Activated CD4-positive, alpha-beta T cell treated with anti-CD3 and anti-CD28 coated beads, Interleukin-2, amount 50 U/mL, for 1 hour (primary cell): ENCODE measurements at places on chromosomes 12 and 14.

GRCh38 chr14:76771437-76771980 lies 10.2 kb downstream of the VASH1 start:
- DNase-seq, result no peak

GRCh38 chr14:39873791-39874190 lies 441.6 kb upstream of the FBXO33 start:
- no peak for DNase-seq

GRCh38 chr12:79275631-79276030 lies 411.1 kb downstream of the SYT1 start:
- no peak for DNase-seq

- peak; percentile 64 for DNase-seq
Observed at GRCh38 chr12:52691076-52691840, 11.1 kb upstream of the KRT1 start.

DNA sequence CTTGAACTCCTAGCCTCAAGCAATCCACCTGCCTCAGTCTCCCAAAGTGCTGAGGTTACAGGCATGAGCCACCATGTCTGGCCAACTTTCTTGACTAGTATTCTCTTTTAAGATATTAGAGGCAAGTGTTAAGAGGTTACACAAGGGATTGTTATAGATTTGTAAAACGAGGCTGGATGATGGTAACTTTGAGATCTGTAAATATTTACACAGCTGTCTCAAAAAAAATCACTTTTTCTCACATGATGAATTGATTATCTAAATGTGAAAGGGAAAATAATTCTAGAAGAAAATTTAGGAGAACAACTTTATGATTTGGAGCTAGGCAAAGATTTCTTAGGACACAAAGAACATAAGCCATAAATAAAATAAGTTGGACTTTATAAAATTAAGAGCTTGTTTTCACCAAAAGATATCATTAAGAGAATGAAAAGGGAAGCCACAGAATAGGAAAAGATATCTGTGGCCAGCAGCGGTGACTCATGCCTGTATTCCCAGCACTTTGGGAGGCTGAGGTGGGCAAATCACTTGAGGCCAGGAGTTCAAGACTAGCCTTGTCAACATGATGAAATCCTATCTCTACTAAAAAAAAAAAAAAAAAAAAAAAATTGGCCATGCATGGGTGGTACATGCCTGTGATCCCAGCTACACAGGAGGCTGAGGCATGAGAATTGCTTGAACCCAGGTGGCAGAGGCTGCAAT lies 77.4 kb downstream of the BBS10 start:
- DNase-seq, result no peak

- DNase-seq, result no peak
Observed at GRCh38 chr12:102043928-102044327, 17.9 kb downstream of the WASHC3 start.

DNA sequence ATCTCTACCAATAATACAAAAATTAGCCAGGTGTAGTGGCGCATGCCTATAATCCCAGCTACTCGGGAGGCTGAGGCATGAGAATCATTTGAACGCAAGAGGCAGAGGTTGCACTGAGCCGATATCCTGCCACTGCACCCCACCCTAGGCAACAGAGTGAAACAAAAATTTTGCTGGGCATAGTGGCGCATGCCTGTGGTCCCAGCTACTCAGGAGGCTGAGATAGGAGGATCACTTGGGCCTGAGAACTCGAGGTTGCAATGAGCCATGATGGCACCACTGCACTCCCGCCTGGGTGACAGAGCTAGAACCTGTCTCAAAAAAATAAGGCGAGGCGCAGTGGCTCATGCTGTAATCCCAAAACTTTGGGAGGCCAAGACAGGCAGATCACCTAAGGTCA lies 9.5 kb downstream of the ATXN2 start:
- no peak for DNase-seq

DNA sequence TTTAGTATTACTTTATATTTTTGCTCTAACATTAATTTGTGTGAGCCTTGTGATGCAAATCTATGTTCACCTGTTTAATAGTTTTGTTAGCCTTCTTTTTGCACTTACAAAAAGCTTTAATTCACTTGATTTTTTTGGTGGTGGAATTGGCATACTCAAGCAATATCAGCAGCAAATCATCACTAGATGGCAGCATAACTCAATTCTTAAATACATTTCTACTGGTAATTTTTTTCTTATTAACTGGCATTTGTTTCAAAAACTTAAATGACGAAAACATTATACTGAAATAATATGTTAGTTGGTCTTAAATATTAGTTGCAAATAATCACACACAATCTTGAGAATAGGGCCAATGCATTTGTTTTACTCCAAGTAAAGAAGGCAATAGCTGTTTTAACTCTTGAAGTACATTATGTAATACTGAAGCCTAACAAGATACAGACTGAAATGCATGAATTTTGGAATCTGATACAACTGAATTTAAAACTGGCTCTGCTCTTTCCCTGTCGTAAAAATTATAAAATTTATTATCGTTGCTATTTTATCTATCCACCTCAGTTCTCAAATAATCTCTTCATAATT lies 151.5 kb downstream of the ATXN7L3B start:
- no peak for DNase-seq

DNA sequence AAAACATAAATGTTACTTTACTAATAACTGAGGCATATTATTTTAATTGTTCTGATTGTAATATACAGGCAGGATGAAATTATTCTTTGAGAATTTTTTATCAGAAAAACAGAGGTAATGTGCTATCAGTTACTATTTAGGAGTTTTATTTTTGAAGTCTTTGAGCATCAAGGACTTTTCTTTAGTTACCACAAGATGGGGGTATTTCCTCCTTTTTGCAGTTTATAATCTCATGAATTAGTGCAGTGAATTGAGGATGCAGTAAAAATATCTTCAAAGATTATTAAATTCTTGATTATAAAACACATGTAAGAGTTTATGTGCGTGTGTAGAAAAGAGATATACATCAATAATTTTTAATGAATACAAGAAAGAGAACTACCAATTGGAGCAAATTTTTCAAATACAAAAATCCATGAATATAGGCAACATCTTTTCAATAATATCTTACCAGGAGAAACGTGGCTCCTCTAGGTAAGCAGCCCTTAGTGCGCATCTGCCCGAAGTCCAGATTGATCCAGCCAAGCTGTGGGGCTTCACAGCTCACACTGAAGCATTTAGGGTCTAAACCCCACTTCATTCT lies 71.6 kb downstream of the ERGIC2 start:
- DNase-seq, result no peak

GRCh38 chr12:107967170-107967569 lies 161.9 kb upstream of the WSCD2 start:
- no peak for DNase-seq

GRCh38 chr14:21652209-21652808 lies 1.3 kb upstream of the OR4E2 start:
- DNase-seq, result no peak

GRCh38 chr12:105469211-105469610 lies 138.7 kb downstream of the C12orf75 start:
- DNase-seq, result no peak

- DNase-seq, result no peak
Observed at GRCh38 chr12:9650151-9650576, 19.3 kb upstream of the CLEC2D start.

DNA sequence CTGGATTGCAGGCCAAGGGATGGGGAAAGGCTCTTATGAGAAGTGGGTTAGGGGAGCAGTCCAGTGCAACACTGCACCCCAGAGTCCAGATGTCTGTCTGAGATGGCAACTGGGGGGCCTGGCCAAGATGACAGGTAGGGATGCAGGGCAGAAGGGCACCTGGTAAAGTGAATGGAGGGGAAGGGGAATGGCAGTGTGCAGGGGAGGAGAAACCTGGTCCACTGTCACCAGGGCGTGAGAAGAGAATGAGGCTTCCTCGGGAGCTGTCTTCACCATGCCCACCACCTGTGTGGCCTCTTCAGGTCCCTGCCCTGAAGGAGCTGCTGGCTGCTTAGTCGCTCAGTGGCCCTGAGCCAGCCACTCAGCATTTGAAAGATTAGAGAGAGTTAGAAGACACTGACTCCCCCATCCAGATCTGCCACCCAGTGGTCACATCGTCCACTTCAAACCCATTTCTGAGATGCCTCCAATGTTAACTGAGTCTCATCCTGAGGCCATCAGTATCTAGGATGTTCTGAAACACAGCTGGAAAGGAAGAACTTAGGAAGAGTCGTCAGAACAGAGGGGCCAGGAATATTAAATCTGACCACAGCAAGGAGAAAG lies 57.3 kb downstream of the PLEKHG3 start:
- DNase-seq, result no peak

DNA sequence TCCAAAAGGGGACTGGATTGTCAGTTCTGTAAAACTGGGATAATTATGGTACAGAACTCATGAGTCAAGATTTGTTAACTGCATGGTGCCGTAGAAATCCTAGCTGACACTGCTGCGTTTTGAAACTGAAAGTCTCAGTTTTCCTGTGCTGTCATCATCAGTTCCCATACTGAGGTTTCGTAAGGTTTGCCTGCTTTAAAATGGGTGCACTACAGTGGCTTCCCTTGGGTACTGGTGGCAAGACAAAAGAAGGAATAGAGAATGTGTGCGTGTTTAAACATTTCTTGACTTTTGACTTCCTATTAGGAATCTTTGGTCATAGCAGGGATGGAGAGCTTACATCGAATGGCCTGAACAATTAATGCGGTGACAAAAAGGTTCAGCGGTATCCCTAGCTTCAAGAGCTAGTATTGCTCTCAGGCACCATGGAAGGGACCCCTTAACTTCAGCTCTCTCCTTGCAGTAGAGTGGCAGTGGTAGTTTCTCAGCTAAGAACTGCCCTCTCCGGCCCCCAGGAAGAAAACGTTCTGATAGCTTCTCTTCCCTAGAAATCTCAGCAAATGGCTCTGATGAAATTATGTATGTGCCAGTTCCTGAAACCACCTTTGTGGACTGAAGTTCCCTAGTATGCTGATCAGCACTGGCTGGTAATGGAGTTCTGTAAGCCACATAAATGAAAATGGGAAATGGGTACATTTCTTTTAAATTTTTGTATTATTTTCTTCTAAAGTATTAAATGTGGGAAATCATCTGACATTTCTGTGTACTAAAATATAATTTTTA lies 28.9 kb downstream of the ANO6 start:
- DNase-seq, result no peak

- DNase-seq, result peak; percentile 17
Observed at GRCh38 chr12:104680070-104680469, 223.3 kb downstream of the CHST11 start.

- no peak for DNase-seq
Observed at GRCh38 chr12:31205054-31205453, 120.9 kb downstream of the SINHCAF start.

GRCh38 chr14:79598339-79598738 lies 613.0 kb downstream of the DIO2 start:
- DNase-seq, result no peak

DNA sequence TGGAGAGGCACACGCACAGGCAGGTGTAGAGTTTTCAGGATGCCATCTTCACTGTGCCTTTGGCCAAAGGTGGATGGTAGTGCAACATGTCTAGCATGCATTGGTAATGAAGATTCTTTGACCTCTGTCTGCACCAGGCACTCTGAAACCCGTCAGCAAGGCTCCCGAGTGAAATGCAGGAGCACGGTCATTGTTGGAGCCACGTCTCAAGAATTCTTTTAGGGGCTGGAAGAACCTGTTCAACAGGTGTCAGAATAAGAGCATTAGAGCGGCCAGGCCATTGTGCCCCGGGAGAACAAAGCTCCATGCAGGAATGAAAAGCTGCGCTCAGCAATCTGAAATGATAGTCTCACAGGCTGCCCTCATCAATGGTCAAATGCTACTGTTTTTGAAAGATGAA lies 40.2 kb upstream of the DICER1 start:
- DNase-seq, result no peak

GRCh38 chr12:114954511-114955055 lies 270.6 kb upstream of the TBX3 start:
- no peak for DNase-seq

DNA sequence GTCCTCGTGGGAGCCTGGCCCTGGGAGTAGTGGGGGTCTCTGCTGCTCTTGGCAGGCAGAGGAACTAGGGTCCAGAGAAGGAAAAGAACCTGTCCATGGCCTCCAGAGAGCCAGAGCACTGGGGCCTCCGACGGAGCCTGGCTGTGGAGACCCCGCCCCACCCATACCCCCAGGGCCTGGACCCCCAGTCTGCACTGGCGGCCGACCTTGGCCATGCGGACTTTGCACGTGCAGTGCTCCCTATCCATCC lies 1.1 kb downstream of the BEGAIN start:
- no peak for DNase-seq

DNA sequence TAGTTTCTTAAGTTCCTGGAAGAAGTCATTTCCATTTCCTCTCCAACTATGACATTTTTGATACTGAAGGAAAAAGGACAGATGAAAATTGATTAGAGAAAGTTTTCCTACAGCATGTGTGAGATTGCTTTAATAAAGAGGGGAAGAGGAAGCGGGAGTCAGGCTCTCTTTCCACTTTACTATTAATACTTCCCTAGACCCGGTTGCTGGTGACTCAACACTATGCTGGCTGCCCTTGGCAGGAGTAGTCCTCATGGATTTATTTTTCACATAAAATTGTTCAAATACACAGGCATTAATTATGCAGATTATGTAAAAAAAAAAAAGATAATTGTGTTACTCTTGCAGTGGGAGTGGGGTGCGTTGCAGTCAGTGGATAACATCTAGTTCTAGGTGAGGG lies 293.4 kb downstream of the EGLN3 start:
- DNase-seq, result no peak

DNA sequence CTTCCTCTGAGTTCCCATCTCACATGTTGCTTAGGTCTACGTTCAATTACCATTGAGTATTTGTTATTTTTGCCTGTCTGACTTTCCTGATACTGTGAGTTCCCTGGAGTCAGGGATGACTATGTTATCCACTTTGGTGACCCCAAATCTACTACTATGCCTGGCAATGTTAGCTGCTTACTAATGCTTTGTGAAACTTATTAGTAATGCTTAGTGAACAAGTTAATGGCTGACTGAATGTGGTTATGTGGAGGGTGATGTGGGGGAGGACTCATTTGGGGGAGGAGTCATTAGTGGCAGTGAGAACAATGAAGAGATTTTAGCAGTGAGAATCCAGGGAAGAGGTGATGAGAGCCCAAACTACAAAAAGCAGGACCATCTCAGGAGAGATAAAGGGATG lies 121.6 kb downstream of the KTN1 start:
- no peak for DNase-seq

DNA sequence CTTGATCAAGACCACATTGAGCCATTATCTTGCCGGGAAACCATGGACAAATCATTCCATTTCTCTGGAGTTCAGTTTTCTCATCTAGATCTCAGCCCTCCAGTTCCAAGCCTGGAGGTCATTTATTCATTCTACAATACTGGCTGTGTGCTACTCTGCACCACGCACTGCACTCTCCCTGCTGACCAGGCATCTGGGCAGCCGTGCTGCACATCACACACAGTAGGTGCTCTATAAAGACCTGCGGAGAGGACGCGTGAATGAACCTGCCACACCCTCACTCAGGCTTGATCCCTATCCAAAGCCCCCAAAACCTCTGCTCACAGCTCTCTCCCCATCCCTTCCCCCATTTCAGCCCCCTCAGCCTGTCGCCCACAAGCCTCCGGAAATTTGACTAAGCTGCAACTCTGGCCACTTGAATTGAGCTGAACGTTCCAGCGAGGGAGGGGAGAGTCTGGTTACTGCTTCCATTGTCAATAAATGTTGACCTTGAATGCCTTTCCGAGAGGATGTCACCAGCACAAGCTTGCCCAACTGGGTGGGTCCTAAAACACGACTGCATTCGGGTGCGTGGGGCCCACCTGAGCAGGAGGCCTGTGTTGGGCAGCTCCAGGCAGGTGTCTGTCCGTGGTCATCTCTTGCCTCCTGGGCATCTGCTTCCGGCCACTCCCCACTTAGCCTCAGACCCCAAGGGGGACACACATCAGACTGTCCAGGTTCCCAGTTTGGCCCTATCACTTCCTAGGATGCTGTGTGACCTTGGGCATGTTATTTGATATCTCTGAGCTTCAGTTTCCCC lies 17.8 kb downstream of the FAIM2 start:
- no peak for DNase-seq

GRCh38 chr14:71473843-71474242 lies 458.4 kb upstream of the RGS6 start:
- no peak for DNase-seq
